Fibroblast of the aortic adventitia (primary cell): ENCODE measurements at places on chromosomes 4 and X.

- DNase-seq = peak; percentile 47
These were observed 78.9 kb downstream of the FAT1 start for GRCh38 chr4:186644737-186645261.

DNA sequence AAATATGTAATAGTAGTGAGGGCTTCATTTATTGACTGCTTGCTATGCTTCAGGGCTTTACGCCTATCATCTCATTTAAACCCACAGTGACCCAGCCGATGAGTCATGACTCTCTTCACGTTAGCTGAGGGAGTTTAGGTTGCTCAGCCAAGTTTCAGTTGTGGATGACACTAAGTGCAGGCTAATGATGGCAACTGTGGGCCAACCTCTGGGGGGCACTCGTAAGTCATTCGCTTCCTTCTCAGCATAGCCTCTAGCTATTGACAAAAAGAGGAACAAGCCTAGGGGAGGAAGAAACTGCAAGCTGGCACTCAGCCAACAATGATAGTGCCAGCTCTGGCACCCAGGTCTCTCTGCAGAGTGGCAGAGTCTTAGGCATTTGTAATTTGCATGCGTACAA, 325.0 kb downstream of the ARHGAP10 start:
- DNase-seq = peak; percentile 67

- DNase-seq = peak; percentile 66
These were observed 119.8 kb downstream of the NEK1 start for GRCh38 chr4:169492436-169493163.

- peak; percentile 43 for DNase-seq
These were observed 1.2 kb downstream of the BCOR start for GRCh38 chrX:40096395-40097091.
